ENCODE measurements at places on chromosomes 2 and 18.

DNA sequence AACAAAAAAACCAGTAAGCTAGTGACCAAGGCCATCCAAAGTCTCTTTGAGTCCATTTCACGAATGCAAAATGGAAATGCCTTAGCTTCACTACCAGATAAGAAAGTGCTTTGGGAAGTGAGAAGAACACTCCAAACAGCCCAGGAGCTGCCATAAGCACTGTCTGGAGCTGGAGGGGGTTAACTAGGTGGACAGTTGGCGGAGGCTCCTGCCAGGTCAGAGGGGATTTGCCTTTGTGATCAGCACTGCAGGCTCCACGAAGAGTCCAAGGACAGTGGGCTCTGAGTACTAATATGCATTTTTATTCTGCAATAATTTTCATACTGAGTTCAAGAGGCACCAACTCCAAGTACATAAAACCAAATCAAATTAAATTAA is 233.3 kb upstream of the SMAD2 start:
- no peak for DNase-seq

- no peak for DNase-seq
Measured at GRCh38 chr18:33583901-33584300, 5.9 kb downstream of the ASXL3 start.

DNA sequence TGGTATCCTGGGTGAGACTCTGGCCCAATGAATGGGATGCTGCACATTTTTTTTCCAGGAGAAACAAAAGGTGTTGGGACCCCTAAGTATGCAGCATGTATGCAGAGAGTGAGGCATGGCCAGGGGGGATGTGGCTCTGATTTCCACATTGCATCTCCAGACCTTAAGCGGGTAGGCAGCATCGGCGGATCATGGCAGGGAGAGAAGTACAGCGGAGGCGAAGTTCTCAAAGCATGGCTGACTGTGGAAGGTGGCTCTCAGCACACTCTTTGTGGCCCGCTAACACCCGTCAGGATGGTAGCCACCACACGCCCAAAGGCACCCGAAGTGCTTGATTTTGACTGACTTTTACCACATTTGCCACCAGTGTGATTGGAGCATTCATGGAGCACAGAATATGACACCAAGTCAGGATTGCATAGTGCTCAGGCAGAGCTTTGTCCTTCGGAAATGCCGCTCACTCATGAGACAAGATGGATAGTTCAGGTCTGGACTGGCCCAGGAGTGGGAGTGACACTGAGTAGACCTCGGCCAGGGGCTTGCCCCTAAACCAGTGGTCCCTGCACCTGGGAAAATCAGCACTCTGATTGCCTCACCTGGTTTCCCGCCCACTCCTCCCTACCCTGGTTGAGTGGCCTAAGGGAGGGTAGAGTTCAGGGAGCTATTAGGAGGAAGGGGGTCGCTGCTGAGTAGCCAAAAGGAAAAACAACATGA is 14.2 kb downstream of the INPP4A start:
- DNase-seq: no peak

GRCh38 chr2:233356546-233357308 is 2.4 kb downstream of the DGKD start:
- DNase-seq: no peak

- DNase-seq: no peak
Measured at GRCh38 chr2:118665784-118666529, 181.5 kb downstream of the EN1 start.

- no peak for DNase-seq
Measured at GRCh38 chr18:13379062-13379865, 160.7 kb downstream of the LDLRAD4 start.

GRCh38 chr2:217785544-217786045 is 217.2 kb downstream of the TNS1 start:
- DNase-seq: no peak

DNA sequence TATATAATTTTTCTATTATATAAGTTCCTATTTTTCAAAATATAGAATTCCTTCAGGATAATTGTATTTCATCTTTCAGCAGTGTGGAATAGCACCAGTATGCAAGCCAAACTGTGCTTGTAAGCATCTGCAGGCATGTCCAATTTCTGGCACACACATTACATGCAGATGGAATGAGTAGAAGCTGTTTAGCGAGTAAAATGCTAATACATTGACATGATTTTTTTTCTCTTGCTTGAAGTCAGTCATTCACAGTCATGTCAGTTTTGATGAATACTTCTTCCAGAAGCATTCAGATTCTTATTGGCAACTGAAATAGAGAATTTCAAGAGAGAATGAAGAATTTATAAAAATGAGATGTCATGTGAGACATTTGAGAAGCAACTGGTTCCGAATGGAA is 109.4 kb downstream of the CERS6 start:
- DNase-seq: no peak

GRCh38 chr2:47297767-47298425 is 105.1 kb upstream of the MSH2 start:
- DNase-seq: no peak

- no peak for DNase-seq
Measured at GRCh38 chr2:41027095-41027494, 575.2 kb upstream of the SLC8A1 start.

- no peak for DNase-seq
Measured at GRCh38 chr18:8006979-8007378, 439.9 kb downstream of the PTPRM start.

GRCh38 chr2:227033471-227034148 is 130.4 kb downstream of the COL4A4 start:
- DNase-seq: no peak

DNA sequence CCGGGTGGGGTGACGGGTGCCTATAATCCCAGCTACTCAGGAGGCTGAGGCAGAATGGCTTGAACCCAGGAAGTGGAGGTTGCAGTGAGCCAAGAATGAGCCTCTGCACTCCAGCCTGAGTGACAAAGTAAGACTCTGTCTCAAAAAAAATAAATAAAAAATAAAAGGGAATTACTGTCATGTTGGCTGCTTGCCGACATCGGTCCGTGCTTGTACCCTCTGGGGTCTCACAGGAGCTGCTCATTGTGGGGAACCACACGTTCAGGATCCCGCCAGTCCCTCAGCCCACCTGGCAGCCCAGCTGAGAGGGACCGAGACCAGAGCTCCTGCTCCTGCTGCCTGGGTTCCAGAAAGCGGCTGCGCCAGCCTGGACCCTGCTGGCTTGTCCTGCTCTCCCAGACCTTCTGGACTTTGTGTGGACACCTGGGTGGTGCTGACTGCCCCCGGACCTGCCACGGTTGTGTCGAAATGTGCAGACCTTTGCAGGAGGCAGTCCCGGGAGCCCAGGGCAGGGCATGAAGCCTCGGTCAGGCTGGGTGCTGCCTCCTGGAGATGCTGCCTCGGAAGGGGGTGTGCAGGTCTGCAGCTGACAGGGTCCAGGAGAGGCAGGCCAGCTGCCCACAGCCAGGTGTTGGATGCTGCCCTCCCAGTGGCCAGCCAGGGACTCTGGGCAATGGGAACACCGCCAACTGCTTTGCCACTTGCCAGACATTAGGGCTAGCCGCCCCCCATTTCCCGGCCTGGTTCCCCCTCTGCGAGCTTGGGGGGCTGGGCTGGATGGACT is 16.4 kb downstream of the KLF11 start:
- DNase-seq: no peak

All from GM12878 (cell line).